Fibroblast of lung (primary cell): ENCODE measurements at places on chromosomes 2 and 18. TPM values are rescaled to one million over a fixed set of nuclear protein-coding genes. Genes with fewer than 3 reads are reported as not detected.
A peak's percentile ranks its signal among the peaks of the same experiment; 100 is the strongest.

The SERPINE2 gene
- total RNA-seq, result 37.2 and 77.9 TPM in 2 replicates

The NOL4 gene
- total RNA-seq, result not detected in 2 replicates

DNA sequence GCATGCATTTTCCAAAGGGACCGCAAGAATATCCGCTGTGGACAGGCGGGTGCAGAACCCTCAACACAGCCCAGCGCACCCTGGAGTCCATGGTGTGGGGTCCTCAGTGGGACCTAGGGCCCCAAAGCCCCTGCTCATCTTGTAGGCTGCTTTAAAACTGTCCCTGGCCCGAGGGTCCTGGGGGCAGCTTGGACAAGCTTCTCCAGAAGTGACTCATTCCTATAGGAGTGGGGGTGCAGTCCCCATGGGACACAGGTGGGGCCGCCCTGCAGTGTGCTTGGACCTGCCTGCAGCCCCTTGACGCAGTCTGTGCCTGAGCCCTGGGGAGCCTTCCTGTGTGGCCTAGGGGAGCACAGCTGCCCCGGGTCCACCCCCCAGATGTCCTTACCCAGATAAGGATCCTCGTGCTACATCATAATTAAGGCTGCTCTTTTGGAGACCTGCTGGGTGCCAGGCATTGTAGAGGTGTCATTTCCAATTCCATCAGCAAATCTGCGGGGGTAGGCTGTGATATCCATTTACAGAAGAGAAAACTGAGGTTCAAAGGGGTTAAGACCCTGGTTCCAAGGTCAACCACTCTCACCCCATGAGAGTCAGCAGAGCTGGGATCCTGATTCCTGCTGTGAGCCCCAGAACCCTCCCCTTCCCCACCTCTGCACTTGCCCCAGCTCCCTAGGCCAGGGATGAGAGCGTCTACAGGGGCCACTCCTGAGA lies 1.7 kb upstream of the HS6ST1 start:
- no peak for DNase-seq
- no peaks in the 10 kb centered on the region for H3K27me3 ChIP-seq
- peaks cover 10% of the 10 kb centered on the region for H3K4me1 ChIP-seq

DNA sequence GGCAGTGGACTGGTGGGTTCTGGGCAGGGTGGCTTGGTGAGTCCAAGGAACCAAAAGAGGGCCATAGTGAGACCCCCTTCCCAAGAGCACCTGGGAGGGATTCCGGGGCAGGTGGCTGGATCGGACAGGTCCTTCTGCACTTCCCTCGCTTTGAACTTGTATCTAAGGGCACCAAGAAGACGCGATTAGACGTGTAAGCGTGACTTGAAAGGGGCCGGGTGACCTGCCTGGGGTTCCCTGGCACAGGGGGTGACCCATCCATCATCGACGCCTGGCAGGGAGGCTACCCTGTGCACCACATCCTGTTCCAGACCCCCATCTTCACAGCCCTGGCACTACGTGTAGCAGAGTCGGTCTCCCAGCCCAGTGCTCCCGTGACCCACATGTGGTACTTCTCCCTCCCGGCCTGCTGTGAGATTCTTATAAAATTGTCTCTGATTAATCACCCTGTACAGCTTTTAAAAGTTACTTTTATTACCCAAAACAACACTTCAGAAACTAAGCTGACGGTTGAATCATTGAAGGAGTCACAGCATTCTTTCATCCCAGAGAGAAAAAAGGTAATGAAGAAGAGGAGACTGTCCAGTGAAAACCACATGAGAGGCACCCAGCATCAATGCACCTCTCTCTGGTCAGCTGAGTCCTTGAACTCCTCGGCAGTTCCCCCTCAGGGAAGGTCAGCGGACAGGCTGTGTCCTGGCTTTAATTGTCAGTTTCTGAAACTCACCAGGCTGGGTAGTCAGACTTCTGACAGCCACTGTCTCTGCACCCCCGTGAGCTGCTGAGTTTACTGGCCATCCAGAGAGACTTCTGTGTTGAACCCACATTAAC lies 13.0 kb downstream of the SH3BP4 start:
- peaks cover 9% of the 10 kb centered on the region for H3K36me3 ChIP-seq
- peaks cover 11% of the 10 kb centered on the region for H3K4me1 ChIP-seq
- no peaks in the 10 kb centered on the region for H3K27me3 ChIP-seq
- no peak for DNase-seq
- peak overlapping the region; percentile 58 for H3K27ac ChIP-seq

DNA sequence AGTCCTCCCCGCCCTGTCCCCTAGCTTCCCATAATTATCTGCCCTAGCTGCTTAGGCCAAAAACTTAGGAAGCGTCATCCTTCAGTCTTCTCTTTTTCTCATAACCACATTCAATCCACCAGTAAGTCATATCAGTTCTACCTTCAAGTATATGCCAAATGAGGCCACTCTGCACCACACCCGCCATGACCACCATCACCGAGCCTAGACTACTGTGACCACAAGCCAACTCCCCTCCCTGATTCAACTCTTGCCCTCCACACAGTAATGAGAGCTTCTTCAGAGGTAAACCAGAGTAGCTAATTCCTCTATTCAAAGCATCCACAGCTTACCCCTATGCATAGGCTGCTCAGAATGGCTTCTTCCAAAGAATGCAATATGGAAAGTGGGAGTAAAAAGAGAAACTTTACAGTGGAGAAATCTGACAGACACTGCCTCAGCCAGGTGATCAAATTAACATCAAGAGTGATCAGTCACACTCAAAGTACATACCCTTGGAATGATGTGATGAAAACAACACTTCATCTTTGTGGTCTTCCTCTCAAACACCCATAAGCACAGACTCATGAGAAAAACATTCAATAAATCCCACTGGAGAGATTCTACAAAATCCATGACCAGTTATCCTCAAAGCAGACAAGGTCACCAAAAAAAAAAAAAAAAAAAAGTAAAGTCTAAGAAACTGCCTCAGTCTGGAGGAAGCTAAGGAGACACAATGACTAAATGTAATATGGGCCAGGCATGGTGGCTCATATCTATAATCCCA lies 17.7 kb downstream of the MBOAT2 start:
- peaks cover 10% of the 10 kb centered on the region for H3K4me1 ChIP-seq
- no peaks in the 10 kb centered on the region for H3K27me3 ChIP-seq
- peak; percentile 93 for DNase-seq
- no peaks in the 10 kb centered on the region for H3K36me3 ChIP-seq

DNA sequence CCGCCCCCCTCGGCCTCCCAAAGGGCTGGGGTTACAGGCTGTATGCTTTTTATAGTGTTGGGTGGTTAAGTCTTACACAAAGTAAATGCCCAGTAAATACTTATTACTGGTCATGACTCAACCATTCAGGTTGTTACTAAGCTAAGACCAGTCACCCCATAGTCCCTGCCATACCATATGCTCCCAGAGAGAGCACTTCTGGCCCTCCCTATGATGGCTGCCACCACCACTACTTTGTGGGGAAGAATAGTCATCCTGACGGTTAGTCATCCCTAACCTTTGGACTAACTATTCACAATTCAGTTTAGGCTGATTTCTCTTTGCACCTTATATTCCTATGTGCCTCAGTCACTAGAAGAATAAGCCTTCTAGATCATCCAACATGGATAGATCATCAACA lies 42.0 kb upstream of the MSH2 start:
- no peaks in the 10 kb centered on the region for H3K36me3 ChIP-seq
- H3K4me3 ChIP-seq, result no peak overlapping the region
- no peaks in the 10 kb centered on the region for H3K27me3 ChIP-seq
- H3K4me1 ChIP-seq, result peaks cover 4% of the 10 kb centered on the region
